Hematopoietic multipotent progenitor cell treated with erythropoietin and hydrocortisone succinate and interleukin-3 and kit ligand, for 4 days (in vitro differentiated cells): ENCODE measurements at places on chromosomes 3 and 15.

- DNase-seq, result no peak
Measured at GRCh38 chr3:90099493-90099892, 992.1 kb downstream of the EPHA3 start.

GRCh38 chr3:171088964-171089754 lies 62.6 kb upstream of the SLC2A2 start:
- DNase-seq, result peak; percentile 54

DNA sequence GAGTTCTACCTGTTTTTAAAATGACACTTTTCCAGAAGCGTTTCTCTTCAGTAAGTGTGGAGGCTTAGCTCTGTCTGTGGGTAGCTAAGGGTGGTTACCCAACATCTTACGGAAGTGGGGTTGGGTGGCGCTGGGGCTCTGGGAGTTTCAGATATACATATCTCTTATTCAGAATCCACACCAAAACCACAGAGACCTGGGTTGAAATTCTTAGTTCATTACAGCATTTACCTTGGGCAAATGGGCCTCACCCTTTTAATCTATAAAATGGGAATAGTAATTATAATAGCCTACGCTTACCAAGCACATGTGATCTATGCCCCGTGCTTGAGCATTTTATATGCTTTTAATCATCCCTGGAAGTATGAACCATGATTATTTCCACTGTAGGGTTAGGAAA lies 9.4 kb downstream of the PTPRG start:
- DNase-seq, result peak; percentile 63

GRCh38 chr3:40211579-40211978 lies 97.9 kb upstream of the EIF1B start:
- no peak for DNase-seq

GRCh38 chr3:129505341-129505740 lies 23.1 kb upstream of the RHO start:
- no peak for DNase-seq

- DNase-seq, result no peak
Measured at GRCh38 chr15:88074386-88074785, 182.2 kb downstream of the NTRK3 start.

DNA sequence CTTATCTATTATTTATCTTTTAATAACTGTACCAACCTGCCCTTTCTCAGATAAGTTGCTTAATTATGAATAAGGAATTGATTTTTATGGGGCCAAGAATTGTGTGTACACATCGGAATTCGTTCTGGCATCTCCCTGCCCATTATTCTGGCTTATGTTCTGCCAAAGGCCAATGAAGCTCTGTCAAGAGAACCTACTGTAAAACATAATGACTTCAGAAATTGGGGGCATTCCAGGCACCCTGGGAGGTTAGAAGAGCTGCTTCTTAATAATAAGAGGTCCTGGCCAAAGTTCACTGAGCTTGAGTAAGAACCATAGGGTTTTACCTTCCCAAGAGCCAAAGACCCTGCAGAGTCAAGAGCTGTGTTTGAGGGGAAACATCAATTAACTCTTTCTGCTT lies 261.7 kb downstream of the SLC9A9 start:
- no peak for DNase-seq

DNA sequence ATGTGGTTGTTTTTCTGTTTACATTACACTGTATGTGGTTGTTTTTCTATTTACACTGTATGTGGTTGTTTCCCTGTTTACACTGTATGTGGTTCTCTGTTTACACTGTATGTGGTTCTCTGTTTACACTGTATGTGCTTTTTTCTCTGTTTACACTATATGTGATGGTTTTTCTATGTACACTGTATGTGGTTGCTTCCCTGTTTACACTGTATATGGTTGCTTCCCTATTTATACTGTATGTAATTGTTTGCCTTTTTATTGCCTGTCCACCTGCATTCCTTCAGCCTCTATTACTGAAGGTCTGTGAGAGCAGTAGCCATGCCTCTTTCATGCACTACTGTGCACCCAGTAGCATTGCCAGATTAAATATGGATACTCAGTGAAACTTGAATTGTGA lies 94.3 kb downstream of the MITF start:
- DNase-seq, result no peak

GRCh38 chr15:33132722-33133345 lies 61.7 kb downstream of the FMN1 start:
- peak; percentile 73 for DNase-seq
